NCI-H510A treated with DMSO at 0.1 percent for 48 hours (cell line): ENCODE measurements at places on chromosomes 6 and 20.

- no peak for DNase-seq
Observed at GRCh38 chr6:159981403-159982245, 12.7 kb downstream of the IGF2R start.

DNA sequence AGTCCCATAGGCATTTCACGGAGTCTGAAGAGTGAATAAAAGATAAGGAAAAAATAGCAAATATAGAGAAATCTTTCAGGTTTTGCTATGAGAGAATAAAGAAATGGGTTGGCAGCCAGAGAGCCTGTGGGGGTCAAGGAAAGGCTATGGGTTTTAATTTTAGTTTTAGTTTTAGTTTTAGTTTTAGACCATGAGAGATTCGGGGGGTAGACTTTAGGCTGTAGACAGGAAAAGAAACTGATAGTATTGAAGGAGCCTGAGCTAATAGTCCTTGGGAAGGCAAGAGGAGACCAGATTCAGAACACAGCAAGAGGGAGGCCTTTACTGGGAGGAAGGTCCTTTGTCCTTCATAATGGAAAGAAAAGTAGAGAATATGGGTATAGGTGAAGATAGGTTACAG lies 19.3 kb downstream of the DOP1A start:
- DNase-seq, result no peak

GRCh38 chr20:36924167-36925045 lies 27.1 kb downstream of the SAMHD1 start:
- no peak for DNase-seq

- no peak for DNase-seq
Observed at GRCh38 chr6:150549007-150549406, 50.7 kb upstream of the PLEKHG1 start.

DNA sequence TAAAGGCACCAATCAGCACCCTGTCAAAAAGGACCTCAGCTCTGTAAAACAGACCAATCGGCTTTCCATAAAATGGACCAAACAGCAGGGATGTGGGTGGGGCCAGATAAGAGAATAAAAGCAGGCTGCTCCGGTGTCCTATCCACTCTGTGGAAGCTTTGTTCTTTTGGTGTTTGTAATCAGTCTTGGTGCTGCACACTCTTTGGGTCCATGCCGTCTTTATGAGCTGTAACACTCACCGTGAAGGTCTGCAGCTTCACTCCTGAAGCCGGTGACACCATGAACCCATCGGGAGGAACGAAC lies 7.3 kb upstream of the PXDC1 start:
- DNase-seq, result no peak

DNA sequence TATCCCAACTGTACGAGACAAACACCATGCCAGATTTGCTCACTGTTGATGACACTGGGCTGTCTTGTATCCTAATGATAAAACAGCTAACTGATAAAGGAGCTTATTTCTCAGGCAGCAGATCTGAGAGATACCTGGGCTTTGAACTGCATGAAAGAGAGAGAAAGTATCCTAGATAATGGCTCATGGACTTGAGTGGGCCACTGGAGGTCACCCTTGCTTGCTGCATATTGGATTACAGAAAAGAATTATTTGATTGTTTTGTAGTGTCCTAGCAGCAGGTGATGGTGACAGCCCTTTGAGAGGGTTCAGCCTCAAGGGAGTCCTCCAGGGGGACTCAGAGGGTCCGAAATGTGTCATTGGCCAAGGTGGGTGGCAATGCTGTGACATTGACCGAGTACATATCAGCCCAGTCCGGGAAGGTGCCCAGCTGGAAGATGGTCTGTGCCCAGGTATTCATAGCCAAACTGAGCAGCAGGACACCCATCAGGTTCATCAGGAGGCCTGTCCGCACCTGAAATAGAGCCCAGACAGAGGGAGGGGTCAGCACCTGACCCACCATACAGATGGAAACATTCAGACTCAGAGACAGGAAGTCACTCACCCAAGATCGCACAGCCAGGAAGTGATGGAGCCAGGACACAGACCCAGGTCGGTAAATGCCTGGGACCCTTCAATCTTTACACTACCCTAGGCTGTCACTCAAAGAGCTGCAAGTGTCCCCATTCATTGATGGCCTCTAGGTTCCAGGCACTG lies 9.4 kb upstream of the OCSTAMP start:
- no peak for DNase-seq

- DNase-seq, result no peak
Observed at GRCh38 chr6:150967381-150967780, 101.9 kb downstream of the MTHFD1L start.

- DNase-seq, result no peak
Observed at GRCh38 chr6:112221981-112222852, 32.1 kb downstream of the LAMA4 start.

DNA sequence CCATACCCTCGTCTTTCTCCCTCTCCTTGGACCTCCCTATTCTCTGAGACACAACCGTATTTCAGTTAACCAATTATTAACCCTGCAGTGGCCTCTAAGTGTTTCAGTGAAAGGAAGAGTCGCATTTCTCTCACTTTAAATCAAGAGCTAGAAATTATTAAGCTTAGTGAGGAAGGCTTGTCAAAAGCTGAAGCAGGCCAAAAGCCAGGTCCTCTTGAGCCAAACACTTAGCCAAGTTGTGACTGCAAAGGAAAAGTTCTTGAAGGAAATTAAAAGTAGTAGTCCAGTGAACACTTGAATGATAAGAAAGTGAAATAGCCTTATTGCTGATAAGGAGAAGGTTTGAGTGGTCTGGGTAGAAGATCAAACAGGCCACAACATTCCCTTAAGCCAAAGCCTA lies 58.3 kb downstream of the SNX9 start:
- DNase-seq, result no peak
